ENCODE measurements at places on chromosomes 6 and 20.

GRCh38 chr20:32685541-32686529, 12.1 kb upstream of the C20orf203 start:
- no peak for DNase-seq

DNA sequence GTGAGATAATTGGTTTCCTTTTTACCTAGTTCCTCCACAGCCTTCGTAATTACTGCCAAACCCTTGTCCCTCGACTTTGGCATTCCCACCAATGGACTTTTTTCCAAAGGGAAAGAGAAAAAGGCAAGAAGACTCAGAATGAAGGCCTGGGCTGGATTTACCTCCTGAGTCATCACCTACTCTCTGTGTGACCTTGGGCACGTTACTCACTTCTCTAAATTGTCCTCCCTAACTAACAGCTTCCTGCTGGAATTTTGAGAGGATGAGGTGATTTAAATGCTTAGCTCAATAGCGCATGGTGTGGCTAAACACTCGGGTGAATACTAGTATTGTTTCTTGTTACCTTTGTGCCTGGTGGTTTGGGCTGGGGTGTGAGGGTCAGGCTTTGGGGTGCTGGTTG, 146.6 kb downstream of the DHX35 start:
- DNase-seq = no peak

DNA sequence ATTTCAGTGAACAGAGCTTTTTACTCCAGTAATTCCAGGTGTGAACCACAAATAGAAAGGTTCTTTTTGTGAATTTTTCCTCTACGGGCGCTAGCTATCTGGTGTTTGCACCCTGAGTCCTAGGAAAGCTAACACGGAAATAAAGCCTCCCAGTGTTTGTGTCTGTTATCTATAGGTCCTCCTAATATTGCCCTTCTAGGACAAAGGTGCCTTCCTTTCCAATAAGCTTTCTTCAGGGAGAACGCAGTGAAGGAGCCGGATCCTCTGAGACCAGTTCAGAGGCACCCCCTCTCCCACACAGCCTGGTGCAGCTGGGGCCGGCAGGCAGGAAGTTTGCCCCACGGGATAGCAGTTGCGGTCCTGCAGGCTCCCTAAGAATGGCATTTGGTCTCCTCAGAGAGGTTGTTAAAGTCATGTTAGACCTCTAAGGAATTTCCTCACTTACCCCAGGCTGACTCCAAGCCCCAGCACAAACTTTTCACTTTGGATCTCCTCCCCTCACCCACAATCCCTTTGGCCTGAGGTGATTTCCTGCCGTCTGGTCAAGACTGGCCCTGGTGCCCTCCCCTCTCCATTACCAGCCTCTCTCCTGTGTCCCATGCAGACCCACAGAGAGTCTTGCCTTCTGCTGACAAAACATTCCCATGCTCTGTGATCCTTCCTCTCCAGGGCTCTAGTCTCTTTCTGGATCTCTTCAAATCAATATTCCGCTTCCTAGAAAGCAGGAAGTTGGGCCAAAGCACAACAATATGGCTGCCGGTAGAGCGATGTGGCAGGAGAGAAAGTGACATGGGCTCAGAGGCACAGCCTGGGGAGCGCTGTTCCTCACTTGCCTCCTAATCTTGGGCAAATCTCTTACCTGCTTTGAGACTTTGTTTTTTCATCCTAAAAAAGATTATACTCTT, 126.0 kb downstream of the MOXD1 start:
- DNase-seq = no peak

- DNase-seq = no peak
Observed at GRCh38 chr6:3687847-3688246, 63.7 kb downstream of the PXDC1 start.

DNA sequence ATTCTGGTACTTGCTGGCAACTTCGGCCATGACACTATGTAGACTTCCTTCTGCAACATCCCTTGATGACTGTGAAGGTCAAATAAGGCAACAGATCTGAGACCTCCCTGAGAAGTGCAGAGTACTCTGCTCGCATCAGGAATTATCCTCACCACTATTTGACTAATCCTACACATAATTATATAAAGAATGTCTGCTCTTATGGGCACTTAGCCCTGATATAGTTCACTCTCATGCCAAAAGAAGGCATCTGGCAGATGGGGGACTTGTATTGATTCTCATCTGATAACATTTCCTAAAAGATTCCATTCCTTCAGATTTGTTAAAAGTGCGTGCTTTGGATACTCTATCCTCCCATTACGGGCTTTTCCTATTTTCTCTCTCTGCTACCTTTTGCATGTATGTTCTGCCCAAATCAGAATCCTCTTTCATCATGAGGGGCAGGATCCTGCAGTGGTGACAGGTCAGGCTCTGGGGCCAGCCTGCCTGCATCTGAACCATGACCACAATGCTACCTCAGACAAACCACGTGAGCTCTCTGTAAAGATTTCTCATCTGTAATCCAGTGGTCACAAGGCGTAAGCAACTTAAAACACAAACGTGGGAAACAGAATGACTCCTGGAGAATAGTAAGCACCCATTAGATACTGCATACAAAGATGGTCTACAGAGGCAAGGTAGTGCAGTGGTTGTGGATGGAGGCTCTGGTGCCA, 134.0 kb downstream of the GJA10 start:
- no peak for DNase-seq
